ENCODE measurements at places on chromosomes 1 and 21.

DNA sequence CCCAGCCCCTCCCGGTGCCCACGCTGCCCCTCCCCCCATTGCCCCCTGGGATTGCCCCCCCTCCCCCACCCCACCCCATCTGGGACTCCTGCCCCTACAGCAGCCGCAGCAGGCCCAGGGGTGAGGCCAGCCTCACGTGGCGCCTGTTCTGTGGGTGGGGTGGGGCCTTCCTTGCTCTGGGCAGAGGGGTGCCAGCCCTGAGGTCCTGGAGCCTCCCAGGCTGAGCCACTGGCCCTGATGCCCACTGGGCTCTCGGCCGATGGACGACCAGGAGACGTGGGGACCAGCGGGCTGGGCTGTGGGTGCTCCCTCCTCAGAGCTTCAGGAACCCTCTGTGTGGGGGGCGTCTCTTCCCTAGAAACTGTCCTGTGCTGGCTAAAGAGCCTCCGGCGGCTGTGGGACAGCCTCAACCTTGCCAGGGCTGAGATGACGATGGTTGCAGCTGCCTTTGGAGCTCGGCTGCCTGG, 5.8 kb upstream of the C1orf159 start:
- DNase-seq: no peak

GRCh38 chr1:69913977-69914376, 291.4 kb downstream of the LRRC40 start:
- DNase-seq: peak; percentile 29

GRCh38 chr1:91555821-91556531, 55.3 kb downstream of the CDC7 start:
- no peak for DNase-seq

DNA sequence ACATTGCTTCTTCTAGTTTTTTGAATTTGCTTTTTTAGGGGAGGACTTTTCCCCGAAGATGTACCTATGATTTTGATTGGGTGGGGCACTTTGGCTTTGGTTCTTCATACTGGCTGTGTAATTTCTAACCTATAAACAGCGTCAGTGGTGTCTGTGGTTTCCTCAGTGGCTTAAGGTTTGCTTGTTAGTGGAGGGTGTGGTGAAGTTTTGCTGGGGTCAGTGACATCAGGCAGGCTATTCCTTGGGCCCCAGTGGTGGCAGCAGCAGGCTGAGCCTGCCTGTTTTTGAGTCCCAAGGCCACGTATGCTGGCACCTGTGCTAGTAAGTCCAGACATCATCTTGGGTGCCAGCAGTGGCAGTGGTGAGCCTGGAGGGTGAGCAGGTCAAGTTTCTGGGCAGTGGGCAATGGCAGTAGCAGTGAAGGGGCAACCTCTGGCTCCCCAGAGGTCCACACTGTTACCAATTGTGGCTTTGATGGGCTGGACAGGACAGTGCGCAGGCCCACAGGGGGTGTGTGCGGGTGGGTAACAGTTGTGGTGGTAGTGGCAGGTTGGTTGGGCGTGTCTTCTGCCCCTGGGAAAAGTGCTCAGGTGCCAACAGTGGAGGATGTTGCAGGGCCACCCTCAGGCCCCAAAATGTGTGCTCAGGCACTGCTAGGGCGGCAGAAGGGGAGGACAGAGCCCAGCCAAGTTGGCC, 54.9 kb upstream of the B3GALT2 start:
- no peak for DNase-seq

- DNase-seq: no peak
These were observed 27.0 kb upstream of the ST6GALNAC5 start for GRCh38 chr1:76840278-76840677.

DNA sequence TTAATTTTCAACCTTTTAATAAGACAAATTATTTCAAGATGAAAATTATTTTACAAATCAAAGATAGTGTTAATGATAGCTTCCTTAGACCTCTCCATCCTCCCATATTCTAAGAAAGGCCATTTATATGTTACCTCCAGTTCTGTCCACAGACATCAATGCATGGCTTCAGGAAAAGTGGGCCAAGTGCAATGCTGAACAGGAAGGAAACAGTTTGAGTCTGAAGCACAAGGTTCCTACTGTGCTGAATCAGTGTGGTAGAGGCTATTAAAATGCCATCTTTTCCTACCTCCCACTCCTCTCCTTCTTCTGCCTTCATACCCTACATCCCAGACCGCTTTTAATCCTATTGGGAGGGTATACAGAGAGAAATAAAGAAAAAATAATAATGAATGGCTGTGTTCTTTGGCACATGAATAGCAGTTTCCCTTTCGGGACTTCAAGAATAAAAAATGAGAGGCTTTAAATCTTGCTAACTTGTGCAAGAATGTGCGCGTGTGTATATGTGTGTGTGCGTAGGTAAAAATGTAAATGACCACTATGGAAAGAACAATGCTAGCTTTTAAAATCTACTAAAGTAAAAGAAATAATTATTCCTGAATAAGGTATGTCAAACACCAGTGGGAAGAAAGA, 62.6 kb upstream of the C1orf105 start:
- DNase-seq: no peak

- DNase-seq: no peak
These were observed 327.3 kb downstream of the TTLL7 start for GRCh38 chr1:83671586-83671985.

- peak; percentile 17 for DNase-seq
These were observed 12.9 kb downstream of the KIAA1614 start for GRCh38 chr1:180925471-180926051.

- no peak for DNase-seq
These were observed 17.3 kb downstream of the ENAH start for GRCh38 chr1:225635649-225636048.
